ENCODE measurements at places on chromosomes 12 and 14. TPM values are rescaled to one million over a fixed set of nuclear protein-coding genes. Genes with fewer than 3 reads are reported as not detected.
A peak's percentile ranks its signal among the peaks of the same experiment; 100 is the strongest.

GRCh38 chr12:54416687-54417603 is 2.1 kb downstream of the ITGA5 start:
- peak; percentile 71 for DNase-seq

Gene CBLN3
- 2.0 TPM for total RNA-seq

- no peak for DNase-seq
Measured at GRCh38 chr12:112350593-112351592, 31.3 kb downstream of the HECTD4 start.

GRCh38 chr14:51228890-51229289 is 11.2 kb upstream of the TMX1 start:
- DNase-seq, result no peak

DNA sequence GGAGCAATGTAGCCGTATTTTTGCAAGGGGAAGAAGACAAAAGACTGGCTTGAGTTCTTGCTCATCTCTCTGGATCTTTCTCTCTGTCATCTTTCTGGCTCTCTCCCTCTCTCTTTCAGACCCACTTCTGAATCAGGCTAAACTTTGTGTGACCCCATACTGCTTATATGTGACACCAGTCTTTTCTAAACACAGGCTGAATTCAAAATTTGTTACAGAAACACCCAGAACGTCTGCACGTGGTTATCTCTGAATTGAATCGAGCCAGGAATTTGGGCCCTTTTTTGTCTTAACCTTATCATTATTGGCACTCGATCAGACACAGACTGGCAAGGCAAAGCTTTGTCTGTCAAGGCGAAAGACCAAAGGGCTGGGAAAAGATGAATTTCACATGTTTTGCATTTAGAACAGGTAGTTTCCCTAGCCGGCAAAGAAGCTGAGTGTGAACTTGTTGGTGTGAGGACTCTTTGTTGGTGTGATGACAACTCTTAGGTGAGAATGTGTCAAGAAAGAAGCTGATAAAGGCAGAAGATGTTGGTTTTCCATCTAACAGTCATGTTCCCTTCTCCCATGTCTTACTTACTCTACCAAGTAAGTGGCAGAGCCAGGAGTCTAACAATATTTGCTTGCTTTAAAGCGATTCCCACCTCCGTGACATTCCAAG is 150.2 kb upstream of the RFLNA start:
- DNase-seq, result no peak

- DNase-seq, result no peak
Measured at GRCh38 chr12:32671930-32672780, 6.9 kb upstream of the DNM1L start.

DNA sequence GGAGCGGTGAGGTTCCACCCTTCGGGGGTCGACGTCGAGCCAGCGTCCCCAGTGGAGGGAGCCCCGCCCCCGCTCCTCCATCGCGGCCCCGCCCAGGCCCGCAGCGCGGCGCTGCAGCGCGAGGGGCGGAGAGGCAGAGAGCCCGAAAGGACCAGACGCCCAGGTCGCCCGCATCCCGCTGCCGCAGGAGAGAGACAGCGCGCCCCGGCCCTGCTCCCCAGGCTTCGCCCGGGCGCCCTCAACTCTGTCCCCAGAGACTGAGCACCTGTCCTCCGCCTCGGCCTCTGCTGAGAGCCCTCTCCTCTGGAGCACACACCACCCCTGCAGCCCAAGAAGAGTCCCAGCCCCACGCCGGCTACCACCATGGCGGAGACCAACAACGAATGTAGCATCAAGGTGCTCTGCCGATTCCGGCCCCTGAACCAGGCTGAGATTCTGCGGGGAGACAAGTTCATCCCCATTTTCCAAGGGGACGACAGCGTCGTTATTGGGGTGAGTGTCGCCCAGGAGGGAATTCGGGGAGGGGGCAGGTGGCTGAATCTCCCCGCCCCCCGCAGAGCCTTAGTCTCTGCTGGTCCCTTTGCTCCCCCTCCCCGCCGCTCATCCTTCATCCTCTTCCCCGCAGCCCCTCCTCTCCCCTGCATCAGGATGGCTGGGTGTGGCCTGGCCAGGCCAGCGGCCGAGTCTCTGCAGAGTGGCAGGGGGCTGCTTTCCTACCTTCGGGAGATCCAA is at the start of gene KIF5A:
Gene KIF5A, plus strand, starts transcription at position 136 of the 732 bp plus-strand sequence. Its CDS starts 228 bp downstream, at position 364.
- DNase-seq, result no peak

DNA sequence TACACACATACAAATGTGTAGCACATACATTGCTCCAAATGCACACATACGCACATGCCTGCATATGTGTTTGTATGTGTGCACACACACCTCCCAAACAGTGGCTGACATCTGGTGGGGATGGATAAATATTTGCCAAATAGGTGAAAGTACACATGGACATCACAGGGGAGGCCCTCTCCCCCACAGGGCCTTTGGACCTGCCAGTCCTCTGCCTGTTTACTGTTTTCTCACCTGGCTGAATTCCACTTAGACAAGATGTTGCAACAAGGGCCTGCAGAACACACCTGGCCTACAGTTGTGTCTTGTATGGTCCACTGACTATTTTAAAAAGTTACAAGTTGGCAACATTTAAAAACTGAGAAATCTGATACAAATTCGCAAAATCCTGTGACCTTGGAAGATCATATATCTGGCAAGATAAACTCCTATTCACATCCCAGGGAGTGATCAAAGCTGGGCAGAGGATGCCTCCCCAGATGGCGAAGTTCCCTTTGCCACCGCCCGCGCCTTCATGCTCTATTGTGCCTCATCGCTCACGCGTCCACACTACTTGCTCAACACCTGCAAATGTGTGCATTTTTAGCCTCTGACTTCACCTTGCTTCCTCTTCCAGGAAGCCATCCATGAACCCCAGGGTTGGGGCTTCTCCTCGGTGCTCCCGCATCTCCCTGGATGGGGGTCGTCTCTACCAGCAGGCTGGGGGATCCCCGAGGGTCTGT is 118.4 kb upstream of the FZD10 start:
- no peak for DNase-seq

DNA sequence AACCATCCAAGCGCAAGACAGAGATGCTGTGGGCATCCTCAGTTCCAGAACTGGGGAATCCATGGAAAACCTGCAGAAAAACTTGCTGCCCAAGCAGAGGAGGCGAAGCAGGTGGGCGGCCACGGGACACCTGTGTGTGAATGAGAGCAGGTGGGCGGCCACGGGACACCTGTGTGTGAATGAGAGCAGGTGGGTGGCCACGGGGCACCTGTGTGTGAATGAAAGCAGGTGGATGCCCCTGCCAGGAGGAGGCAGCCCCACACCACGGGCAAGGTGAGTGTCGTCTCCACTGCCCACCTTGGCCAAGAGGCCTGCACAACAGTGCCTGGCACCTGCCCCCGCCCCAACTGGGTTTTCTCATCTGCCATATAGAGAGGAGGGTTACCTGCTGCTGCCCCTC is 59.2 kb downstream of the GSC start:
- DNase-seq, result no peak

DNA sequence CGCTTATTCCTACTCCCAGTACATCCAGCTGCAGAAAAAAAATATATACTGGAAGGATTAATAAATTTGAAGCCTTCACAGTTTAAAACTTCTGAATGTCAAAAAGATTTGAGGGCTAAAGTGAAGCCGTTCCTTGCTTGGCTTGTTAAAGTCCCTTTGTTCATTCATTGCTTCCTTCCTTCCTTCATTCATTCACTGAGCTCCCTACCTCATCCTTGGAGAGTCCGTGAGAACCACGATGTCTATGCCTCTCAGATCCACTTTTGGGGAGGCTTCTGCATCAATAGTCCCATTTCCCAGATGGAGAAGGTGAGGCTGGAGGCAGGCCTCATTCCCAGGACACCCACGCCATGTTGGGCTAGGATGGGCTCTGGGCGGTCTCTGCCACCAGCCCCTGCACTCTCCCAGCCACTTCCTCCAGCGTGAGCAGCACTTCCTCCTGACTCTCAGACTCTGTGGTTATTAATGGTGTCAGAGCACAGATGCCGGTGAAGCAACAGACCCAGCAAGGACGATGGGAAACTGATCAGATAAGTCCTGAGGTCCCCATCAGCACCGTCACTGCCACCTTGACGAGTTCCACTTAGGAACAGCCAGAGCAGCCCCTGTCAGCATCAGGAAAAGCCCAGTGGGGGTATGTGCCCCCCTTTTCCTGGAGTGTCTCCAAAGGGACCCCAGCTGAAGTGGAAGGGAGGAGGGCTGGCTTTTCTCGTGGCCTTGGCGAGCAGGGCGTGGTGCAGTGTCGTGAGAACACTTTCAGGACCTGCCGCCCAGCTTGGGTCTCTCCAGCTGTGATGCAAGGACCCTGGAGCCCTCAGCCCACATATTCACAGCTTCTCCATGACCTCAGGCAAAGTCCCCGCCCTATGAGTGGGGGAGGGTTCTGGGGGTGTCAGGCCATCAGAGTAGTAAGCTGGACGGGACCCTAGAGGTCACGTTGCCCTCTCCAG is 21.2 kb downstream of the ASB2 start:
- DNase-seq, result no peak

Gene FITM1
- total RNA-seq, result 1.2 TPM

Gene SLCO1B1
- total RNA-seq, result not detected

Gene PROX2
- total RNA-seq, result not detected

- DNase-seq, result peak; percentile 75
Measured at GRCh38 chr14:64504310-64504896, at the start of gene ZBTB1. Gene ZBTB1 (plus strand): TSS chr14:64504770. CDS start chr14:64521505, 16,735 bp downstream.

Gene GLT8D2
- total RNA-seq, result 21.1 TPM

DNA sequence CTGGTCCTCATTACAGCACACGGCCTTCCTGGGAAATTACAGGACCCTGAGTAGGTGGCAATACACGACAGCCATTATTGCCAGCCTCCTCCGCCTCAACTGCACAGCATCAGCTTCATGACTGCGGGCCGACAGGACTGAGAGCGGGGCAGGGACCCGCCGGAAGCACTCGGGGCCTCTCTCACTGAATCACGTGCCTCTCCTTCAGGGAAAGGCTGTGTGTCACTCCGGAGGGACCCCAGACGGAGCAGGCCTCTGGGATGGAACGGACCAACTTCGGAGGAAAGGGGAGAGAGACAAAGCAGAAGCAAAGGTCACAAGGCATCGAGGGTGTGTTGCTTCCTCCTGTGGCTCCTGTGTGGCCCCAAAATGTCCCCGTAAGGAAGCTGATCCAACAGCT is 90.0 kb downstream of the RNF34 start:
- no peak for DNase-seq

DNA sequence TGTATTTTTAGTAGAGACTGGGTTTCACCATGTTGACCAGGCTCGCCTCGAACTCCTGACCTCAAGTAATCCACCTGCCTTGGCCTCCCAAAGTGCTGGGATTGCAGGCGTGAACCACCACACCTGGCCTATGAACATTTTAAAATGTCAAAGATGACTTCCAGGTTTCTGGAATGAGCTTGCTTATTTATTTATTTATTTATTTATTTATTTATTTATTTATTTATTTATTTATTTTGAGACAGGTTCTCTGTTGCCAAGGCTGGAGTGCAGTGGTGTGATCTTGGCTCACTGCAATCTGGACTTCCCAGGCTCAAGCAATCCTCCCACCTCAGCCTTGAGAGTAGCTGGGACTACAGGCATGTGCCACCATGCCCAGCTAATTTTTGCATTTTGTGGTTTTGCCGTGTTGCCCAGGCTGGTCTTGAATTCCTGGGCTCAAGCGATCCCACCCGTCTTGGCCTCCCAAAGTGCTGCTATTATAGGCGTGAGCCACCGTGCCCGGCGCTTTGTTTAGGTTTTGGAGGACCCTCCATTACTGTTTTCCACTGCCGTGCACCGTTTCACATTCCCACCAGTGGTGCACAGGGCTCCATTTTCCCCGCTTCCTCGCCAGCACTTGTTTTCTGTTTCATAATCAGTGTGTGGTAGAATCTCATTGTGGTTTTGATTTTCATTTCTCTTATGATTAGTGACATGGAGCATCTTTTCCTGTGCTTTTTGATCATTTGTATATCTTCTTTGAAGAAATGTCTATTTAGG is 6.4 kb upstream of the CFAP251 start:
- no peak for DNase-seq

- DNase-seq, result peak; percentile 56
Measured at GRCh38 chr12:96061864-96062453, 26.6 kb upstream of the LTA4H start.

Gene TPPP2
- total RNA-seq, result 2.5 TPM

DNA sequence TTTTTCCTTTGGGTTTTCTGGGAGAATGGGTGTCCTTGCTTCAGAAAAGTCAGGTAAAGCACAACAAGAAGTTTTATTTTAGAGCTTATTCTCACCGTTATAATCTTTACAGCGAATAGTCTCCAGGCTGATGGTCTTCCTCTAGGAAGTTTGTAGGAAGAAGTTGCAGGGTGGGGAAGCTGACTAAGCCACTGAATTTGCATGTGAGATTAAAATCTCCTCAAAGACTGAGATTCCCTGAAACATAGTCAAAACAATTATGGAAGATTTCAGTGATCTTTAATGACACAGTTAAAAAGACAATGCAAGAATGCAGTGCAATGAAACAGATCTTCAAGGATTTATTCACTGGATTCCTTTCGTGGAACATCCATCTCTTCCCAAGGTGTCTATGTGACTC is 1.2 kb downstream of the TAS2R10 start:
- DNase-seq, result no peak
